ENCODE measurements at places on chromosomes 12 and 14.

GRCh38 chr12:132222096-132222807, 78.0 kb downstream of the NOC4L start:
- DNase-seq, result no peak

GRCh38 chr12:40168868-40169267, 55.9 kb upstream of the LRRK2 start:
- no peak for DNase-seq

DNA sequence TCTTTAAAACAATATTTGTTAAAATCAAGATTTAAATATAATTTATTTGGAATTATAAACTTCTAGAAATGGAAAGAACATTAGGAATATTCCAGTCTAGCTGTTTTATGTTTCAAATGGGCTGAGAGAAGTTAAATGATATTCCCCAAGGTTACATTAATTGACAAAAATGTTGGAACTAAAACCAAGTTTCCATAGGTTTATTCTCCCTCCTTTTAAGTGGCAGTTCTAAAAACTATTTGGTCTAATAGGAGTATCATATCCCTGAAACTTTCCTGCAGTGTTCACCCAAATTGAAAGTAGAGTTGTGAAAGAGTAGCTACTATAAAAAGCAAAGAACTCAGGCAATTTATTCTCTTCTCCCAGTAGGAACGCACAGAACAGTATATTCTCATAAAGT, 1185.5 kb downstream of the LRFN5 start:
- no peak for DNase-seq

DNA sequence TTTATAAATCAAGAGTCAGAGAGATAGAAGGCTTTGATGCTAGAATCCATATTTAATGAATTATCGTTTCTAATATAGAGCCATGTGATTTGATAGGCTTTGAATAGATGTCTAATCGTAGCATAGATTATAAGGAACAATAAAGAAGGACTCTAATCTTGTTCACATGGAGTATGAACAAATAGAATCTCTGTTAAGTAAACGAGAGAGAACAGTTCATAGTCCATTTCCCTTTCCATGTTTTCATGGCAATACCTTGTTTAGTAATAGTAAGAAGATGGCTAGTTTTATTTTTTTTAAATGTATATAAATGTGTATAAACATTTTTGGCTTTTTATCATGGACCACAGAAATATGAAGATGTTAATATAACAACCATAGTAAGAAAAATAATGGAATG, 32.3 kb upstream of the RAD51AP1 start:
- DNase-seq, result no peak

- no peak for DNase-seq
Measured at GRCh38 chr14:69753860-69754259, 13.1 kb upstream of the SRSF5 start.

GRCh38 chr14:61598980-61599379, 96.3 kb upstream of the HIF1A start:
- no peak for DNase-seq

- no peak for DNase-seq
Measured at GRCh38 chr12:64992116-64992515, 129.0 kb downstream of the WIF1 start.

GRCh38 chr14:75437201-75438143, 9.7 kb downstream of the JDP2 start:
- no peak for DNase-seq

GRCh38 chr14:63874223-63874622, 21.4 kb downstream of the SYNE2 start:
- DNase-seq, result no peak

DNA sequence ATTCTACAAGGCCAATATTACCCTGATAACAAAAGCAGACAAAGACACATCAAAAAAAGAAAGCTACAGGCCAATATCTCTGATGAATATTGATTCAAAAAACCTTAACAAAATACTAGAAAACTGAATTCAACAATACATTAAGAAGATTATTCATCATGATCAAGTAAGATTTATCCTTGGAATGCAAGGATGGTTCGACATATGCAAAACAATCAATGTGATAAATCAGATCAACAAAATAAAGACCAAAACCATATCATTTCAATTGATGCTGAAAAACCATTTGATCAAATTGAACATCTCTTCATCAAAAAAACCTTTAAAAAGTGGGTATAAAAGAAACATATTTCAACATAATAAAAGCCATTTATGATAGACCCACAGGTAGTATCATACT, 117.3 kb downstream of the CPNE8 start:
- DNase-seq, result no peak

GRCh38 chr12:13119826-13120225, 16.4 kb upstream of the GSG1 start:
- DNase-seq, result no peak

- DNase-seq, result no peak
Measured at GRCh38 chr12:76715332-76715731, 48.6 kb upstream of the ZDHHC17 start.

DNA sequence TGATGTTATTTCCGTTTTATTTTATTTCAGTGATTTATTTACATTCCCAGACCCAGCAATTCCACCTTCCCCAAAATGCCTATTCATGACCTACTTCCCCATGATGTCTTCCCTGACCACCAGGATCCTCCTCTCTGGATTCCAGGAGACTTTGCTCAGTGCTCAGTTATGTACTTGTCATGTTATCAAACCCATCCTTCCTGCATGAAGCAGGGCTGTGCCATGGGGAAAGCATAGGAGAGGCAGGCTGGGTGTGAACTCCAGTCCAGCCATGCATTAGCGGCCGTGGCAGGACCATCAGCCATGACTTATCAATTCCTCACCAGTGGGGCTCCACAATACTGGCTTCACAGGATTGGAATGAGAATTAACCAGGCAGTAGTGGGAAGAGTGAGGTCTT, 57.8 kb downstream of the B4GALNT3 start:
- no peak for DNase-seq

DNA sequence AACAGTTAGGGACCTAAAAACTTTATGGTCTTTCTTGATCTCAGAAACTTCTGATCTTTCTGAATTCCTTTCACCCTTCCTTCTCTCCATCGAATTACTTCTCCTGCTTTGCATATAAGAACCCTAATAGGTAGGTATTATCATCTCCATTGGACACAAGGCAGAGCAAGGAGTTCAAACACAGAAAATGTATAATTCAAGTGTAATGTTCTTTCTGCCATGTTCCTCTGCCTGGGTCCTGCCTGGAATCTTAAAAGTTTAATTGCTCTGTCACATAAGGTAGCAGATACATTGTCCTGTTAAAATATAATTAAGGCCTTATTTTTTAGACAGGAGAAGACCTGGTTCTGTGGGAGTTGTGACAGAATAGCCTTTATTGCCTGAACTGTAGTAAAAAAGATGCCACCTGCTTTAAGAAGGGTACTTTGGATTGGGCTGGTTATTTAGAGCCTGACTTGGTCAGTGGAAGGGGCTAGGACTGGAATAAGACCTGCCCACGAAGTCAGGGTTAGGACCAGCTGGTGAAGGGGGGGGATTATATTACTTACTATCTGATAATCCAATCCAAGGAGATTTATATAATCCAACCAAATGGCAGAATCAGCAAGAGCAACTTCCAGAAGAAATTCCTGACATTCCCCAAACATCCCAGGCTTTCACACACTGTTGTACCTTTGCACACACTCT, 10.4 kb downstream of the G2E3 start:
- DNase-seq, result no peak

GRCh38 chr12:16271062-16271461, 6.4 kb downstream of the SLC15A5 start:
- DNase-seq, result no peak

GRCh38 chr14:87691042-87691881, 301.7 kb downstream of the GALC start:
- DNase-seq, result no peak

DNA sequence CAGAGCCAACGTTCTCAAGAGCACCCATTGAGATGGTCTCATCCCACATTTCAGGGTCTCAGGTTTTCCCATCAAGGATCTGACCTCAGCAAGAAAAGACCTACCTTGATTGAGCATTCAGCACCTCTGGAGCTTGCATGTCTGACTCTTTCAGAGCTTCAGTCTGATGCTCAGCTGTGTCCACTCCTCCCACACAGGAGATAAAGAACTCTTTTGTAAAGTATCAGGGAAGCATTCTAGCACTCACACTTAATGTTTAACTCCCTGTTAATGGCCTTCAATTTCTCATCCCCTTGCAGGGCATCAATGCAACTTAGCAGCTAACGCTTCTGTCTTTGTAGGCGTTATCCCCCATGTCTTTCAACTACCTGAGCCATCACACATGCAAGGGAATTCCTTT, 124.1 kb downstream of the GALC start:
- DNase-seq, result no peak

- no peak for DNase-seq
Measured at GRCh38 chr12:107362960-107363359, 269.6 kb upstream of the CRY1 start.

- DNase-seq, result no peak
Measured at GRCh38 chr12:10358969-10359368, 30.9 kb downstream of the KLRK1 start.

DNA sequence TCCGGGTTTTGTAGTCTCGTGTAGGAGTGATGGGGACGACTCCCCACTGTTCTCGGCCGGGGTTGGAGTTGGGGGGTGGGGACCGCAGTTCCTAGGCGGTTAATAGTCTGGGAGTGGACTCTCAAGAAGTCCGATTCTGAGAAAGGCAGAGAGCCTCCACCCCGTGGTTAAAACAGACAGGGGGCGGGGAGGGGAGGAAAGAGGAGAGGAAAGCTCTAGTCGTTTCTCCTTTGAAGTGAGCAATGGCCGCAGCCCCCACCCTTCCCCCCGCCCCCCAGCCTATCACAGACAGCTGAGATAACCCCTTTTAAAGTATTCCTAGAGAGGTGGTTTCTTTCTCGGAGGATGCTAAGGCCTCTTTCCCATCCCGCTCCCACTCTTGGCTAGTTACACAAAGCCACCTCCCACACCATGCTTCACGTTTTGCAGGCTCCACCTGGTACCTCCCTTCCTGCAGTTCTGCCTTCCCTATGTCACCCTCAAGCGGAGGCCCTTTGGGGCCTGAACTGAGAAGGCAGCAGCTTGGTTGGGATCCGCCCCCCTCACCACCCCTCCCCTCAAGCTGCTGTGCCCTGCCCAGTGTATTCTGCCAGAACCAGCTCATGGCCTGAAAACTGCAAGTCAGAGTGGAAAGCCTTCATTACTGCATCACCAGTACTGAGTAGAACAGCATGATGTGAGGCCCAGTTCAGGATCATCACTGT, 853 bp downstream of the USP5 start:
- DNase-seq, result peak; percentile 51

GRCh38 chr12:130401703-130402102, 64.0 kb downstream of the PIWIL1 start:
- DNase-seq, result peak; percentile 6

DNA sequence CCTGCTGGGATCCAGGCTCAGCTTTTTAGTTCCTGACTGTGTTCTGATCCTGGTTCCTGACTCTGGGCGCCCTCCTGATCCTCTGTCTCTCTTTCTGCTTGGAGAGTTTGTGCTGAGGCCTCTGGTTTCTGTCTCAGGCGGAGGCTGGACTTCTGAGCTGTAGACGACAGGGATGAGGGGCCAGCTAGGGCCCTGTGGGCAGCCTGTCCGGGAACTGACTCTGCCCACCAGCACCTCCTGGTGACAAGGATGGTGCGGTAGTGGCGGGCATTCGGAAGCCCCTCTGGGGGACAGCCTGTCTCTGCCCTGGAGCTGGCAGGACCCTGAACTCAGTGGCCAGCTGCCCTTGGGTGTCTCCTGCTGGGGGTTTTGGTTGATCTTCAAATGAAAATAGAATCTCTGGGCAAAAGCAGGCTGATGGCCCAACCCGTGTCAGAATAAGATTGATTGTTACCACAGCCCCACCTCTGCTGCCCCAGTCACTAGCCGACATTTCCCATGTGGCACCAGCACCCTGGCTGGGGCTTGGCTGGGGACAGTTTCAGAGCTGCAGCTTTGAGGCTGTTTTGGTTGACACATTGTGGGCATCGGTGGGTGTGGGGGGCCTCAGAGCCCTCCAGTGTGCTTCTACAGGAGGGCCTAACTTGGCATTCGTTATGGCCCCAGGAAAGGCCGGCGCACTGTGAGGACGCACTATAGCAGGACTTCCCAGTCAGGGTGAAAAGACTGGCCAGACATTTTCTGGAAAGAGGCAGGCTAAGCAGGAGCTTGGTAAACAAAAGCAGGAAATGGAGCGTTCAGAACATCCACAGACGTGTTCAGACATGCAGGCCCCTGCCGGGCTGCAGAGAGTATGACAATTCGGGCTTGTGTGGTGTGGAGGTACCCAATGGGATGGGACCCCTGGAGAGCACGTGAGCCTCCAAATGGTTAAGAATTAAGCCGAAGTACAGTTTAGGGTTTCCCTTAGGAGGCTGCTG, 16.2 kb downstream of the KRT80 start:
- DNase-seq, result no peak

GRCh38 chr12:105670672-105671071, 340.2 kb downstream of the C12orf75 start:
- DNase-seq, result no peak

DNA sequence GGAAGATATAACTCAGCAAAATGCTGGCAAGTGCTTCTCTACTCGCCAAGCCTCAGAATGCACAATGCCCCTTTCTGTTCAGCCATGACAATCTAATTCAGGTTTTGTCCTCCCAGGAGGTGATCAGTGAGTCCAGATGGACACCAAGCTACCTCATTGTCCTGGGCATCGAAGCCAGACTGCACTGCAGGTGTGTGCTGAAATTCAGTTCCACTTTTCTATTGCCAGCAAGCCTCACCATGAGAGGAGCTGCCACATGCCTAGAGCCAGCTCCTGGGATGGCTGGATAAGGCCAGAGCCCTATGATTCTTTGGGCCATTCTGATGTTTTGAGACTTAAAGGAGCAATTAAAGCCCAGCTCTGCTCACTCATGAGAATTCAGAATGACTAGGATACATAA, 186.7 kb downstream of the GRIN2B start:
- DNase-seq, result no peak

DNA sequence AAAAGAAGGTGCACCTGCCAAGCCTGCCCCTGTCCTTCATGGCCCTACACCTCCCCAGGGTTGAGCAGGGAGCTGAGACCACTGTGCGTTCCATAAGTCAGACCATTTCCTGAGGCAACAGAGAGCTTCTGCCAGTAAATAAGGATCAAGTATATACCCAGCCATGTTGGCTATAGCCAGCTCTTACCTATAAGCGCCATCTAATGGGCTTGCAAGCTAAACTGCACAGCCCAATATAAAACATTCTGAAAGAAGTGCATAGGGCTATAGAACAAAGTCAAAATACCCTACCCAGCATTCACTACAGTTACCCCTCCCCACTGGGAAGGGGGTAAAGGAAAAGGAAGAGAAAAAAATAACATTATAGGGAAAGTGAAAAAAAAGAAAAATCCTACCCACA, 59.3 kb upstream of the SCAF11 start:
- no peak for DNase-seq

Data from midbrain (tissue), 1 donor.